ENCODE measurements at places on chromosomes 5 and 9.

DNA sequence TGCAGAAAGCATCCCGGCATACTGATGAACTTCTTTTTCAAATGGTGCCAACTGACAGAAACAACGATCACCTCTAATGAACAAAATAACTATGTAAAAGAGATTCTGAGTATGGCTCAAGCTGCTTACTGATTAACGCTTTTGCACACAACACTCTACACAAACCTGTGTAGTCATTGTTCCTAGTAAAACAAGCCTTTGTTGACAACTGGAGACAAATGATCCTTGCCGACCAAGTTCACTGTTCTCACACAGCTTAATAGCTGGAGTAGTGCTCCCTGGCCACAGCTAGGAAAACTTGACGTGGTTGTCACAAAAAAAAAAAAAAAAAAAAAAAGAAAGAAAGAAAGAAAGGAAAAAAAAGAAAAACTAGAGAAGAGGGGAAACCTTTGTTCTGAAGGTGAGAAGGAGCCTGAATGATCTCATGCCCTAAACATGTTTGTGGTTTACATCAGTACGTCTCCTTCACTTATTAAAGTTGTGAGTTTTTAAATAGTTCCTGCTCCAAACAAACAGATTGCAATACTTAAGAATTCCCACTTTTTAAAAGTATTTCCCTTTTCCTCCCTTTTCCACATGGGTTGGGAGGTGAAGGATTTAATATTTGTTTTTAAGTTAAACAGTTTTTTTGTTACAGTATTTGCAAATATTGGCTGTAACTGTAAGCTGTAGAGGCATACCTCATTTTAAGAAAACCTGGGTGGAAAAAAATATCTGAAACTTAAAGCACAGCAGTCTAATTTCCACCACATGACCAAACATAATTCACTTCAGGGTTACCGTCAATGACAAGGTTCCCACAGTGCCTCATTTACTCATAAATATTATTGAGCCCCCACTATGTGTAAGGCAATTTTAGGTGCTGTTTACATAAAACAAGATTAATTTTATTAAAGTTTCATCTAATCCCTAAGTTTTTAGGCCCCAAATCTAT lies 63.7 kb downstream of the GLIS3 start:
- DNase-seq = peak; percentile 66

- peak; percentile 38 for DNase-seq
These were observed 25.9 kb upstream of the PTAR1 start for GRCh38 chr9:69785757-69786156.

DNA sequence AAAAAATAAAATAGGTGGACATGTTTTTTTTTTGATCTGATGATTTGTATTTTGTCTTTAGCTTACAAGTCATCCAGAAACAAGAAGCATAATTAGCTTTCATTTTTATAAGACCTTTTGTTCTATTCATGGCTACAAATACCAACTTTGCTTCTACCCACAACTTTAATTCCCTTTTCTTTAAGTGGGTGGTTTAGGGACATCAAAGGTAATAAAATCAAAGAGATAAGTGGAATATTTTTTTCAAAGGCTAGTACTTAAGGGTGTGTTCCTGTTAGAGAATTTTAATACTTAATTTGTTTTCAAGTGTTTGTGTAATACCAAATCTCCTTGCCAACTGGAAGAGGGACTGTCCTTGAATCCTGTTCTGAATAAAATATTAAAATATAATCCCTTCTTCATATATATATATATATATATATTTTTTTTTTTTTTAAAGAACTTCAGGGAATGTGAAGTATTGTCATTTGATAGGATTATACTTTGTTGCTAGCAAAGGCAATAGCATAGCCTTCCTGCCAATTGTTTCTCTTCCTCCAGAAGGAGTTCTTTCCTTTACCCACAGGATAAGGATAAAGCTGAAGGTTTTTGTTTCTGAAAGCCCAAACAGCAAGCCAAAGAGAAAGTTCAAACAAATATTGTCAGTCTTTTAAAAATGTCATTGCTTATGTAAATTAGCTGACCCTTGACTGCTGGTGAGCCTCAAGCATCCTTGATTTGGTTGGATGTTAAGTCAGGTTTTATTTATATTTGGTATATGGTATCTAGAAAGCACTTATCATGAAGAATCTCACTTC lies 108.9 kb downstream of the PAM start:
- DNase-seq = no peak

DNA sequence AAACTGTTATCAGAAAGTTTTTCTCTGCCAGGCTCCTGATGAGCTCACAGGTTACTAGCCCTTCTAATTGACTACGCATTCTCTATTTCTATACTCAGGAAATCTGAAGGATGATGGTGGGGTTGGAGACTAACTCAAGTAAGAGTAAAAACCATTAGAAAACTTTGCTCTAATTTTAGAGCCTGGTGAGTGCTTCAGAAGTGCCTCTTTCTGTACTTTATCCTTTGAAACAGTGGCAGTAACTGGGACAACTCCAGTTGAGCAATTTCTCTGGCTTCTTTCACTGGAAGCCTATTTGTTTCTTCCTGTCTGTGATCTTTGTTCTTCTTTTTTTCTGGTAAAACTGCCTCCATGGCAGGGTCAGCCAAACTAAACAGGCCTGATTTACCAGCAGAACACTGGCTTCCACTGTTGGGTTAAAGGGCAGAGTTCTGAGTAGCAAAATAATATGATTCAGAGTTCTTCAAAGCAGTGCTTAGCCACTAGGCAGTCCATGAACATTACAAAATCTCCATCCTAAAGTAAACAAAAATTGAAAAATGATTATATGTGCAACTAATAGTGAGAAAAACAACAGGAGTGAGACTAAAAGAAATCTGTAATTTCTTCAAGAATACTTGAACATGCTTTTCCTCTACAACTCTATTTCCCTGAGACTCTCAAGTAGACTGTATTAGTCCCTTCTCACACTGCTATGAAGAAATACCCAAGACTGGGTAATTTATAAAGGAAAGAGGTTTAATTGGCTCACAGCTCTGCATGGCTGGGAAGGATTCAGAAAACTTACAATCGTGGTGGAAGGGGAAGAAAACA lies 79.8 kb downstream of the MROH2B start:
- DNase-seq = no peak

DNA sequence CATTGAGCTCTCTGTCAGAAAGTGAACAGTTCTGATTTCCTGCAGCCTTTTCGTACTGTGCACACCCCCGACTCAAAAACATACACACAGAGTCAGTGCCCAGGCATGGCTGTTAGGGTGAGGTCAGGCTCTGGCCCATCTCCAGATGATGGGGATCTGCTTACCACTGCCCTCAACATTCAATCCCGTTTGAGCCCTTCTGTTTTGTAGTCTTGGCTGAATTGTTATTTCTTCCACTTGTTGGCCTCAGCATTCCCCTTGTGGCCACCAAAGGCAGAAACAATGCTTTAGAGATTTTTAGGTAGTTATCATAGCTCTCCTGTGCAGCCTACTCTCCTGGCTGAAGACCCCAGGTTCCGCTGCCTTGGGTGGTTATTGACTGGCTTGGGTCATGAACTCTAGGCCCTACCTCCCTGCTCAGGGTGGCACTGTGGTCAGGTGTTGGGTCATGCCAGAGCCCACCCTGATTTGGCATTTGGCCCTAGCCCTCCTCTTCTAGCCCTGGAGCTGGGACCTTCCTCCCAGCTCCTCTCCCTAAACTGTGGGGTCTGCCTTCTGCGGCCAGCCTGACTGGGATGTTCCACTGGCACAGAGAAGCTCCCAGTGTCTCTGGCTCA lies 7.8 kb upstream of the MYOZ3 start:
- peak; percentile 52 for DNase-seq

- DNase-seq = no peak
These were observed 36.7 kb upstream of the SLC36A2 start for GRCh38 chr5:151384106-151384505.

All from GM03348 (cell line).